ENCODE measurements at places on chromosomes 3 and 15.

DNA sequence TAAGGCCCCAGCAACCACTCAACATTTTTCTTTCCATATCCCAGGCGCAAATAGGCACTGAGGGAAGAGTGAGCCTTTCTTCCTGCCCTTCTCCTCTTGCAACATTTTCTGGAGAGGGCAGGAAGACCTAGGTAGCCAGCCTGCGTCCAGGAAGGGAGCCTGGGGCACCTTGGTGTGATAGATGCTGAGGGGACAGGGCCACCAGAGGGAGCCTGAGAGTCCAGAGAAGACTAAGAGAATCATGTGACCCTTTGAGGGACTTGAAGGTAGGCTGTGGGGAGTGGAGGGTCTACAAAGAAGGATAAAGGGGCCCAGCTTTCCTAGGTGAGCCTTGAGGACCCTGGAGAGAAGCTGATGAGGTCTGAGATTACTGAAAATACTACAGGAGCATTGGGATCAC is 346.6 kb downstream of the CNTN6 start:
- DNase-seq, result no peak

GRCh38 chr15:68829068-68829467 is 8.4 kb upstream of the ANP32A start:
- no peak for DNase-seq

- DNase-seq, result no peak
Observed at GRCh38 chr3:38960953-38961622, 90.7 kb downstream of the SCN11A start.

DNA sequence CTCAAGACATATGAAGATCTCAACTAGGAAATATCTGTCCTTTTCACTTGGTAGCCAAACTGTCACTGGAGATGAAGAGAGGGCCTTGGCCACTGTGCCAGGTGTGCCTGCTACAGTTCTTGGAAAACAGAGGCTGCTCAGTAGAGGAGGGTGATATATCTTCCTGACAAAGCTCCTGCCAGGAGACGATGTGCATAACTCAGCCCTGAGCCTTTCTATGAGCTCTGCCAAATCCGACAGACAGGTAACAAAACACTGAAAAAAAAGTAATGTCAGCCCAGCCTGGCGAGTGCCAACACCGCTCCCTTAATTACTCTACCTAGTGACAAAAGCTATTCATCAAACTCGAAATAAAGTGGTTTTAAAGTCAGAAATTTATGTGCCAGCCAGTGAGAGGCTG is 123.2 kb downstream of the MFSD1 start:
- DNase-seq, result no peak

DNA sequence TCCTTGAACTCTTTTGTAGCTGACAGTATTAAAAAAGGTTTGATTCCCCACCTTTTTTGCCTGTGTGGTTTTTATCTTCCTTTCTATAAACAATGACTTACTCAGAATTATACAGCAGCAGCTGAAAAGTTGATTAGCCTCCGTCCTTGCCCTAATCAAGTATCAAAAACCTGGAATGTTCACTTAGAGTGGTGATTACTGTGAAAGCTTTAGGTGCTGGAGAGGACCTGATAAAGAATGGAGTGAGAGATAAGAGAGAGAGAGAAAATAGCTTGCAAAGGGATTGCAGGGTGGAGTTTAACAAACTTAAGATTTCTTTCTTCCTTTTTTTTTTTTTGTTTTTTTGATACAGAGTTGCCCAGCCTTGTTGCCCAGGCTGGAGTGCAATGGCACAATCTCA is 6.7 kb downstream of the CGNL1 start:
- DNase-seq, result no peak

- no peak for DNase-seq
Observed at GRCh38 chr3:53192608-53193007, 31.6 kb downstream of the PRKCD start.

DNA sequence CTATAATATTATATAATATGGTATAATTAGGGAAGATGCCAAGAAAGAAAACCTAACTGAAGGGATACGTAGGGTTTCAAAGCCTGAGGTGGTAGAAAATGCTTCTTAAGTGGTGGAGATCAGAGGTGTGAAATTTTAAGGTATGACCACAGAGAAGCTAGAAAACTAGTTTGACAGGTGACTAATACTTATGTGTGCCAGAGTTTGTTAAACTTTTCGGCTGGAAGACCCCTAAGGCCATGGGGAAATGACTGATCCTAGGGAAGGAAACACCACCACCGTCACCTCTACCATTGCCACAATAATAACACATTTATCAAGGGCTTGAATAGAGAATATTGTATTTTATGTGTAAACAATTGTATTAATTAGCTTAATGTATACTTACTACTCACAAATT is 261.4 kb upstream of the GBE1 start:
- no peak for DNase-seq

All from stimulated activated CD4-positive, alpha-beta T cell treated with anti-CD3 and anti-CD28 coated beads, TNF-alpha, amount 100 ng/mL, for 24 hours (primary cell).